ENCODE measurements at places on chromosomes 5 and 9.

GRCh38 chr5:179880848-179881590, 22.4 kb upstream of the MRNIP start:
- no peak for DNase-seq

DNA sequence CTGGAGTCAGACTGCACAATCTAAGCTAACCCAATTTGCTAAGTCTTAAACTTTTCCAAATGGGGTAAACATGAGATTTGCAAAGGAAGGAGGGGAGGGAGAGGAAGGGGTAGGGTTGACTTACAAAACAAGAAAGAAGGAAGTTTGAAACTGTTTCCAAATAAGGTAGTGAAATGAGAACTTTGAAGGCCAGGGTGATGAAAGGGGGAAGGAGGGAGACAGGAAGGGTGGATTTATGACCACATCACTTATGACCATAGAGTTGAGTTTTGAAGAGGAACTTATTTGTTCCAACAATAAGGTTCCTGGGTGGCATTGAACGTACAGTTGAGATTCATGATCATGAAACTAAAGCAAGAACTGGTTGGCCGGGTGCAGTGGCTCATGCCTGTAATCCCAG, 72.5 kb upstream of the DAPK1 start:
- DNase-seq = no peak

DNA sequence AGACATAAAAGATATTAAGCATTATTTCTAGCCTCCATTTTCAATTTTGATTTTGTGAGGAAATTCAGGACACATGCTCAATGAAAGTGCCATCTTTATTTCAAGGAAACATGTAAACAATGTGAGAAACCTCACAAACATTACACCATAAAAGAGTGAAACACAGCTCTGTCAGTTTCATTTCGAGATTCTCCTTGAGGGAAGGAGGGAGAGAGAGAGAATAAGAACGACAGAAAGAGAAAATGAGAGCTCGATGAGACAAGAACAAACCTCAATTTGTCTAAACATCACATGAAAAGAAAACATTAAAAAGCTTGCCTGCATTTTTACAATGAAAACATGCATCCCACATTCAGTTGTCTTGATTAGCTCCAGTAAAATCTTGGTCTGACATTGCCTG, 553.5 kb upstream of the MEF2C start:
- DNase-seq = no peak

DNA sequence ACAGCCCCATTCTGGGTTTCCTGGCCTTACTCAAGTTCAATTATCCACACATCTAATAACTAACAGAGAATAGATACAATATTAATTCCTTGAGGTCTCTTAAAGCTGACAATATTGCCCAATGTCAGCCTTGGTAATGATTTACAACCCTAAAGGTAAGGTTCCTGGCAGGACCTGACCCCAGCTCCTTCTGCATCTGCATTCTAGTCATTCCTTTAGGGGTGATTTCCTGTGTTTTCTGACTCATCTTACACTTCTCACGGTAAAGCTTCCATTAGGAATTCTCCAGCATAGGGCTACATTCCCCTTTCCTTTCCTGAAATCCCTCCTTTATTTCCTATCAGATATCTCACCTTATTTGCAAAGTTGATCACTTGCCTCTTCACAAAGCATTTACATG, 9.3 kb downstream of the HAVCR1 start:
- peak; percentile 14 for DNase-seq

GRCh38 chr5:17132444-17133083, 84.9 kb upstream of the BASP1 start:
- DNase-seq = no peak

DNA sequence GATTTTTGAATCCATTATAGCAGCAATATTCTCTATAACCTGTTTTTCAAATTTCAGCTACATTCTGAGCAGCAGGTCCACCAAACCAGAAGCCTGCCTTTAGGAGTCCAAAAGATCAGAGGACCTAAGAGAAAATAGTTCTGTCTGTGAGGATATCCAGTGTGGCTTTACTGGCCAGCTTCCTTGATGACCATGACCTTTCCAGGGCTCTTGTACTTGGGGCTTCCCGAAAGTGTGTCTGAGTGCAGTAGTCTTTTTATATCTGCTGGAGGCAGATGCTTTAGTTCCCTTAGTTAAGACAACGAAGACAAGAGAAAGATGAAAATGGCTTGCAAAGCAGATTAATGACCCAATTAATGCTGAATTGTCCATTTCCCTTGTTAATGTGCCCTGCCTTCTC, 72.4 kb downstream of the SGCD start:
- no peak for DNase-seq

GRCh38 chr5:35134278-35135030, 86.7 kb upstream of the AGXT2 start:
- DNase-seq = no peak

- DNase-seq = no peak
Observed at GRCh38 chr5:138661291-138661960, 86.2 kb upstream of the HSPA9 start.

- DNase-seq = no peak
Observed at GRCh38 chr9:16830806-16831205, 39.7 kb downstream of the BNC2 start.

- no peak for DNase-seq
Observed at GRCh38 chr5:448061-448765, 5.2 kb downstream of the EXOC3 start.

DNA sequence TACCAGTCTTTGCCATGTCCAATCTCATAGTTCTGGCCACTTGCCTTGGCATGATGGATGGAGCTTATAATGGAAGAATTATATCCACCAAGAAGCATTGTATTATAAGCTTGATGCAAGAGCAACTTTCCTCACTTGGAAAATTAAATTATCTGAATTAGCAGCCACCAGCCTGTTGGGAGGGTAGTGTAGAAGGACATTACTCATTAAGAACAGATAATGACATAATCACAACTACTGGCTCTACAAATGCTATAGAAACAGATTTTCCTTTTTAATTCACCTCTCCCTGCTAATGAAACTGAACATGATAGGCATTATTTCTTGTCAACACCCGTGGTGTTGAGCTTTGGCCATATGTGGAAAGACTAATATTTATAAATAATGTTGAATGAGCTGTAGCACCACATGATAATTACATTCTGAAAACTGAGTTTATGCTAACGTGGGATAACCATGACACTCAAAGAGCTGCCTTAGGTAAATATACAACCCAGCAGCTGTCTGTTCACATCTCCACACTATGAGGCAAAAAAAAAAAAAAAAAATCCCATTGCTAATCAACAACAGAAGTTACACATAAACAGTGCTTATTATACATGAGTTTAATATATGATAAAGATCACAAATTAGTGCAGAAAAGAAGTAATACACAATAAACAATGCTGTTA, 48.1 kb upstream of the NR4A3 start:
- no peak for DNase-seq

- DNase-seq = no peak
Observed at GRCh38 chr9:113649054-113649453, 185.5 kb downstream of the RGS3 start.

- DNase-seq = no peak
Observed at GRCh38 chr9:111474385-111474784, 9.8 kb downstream of the ECPAS start.

DNA sequence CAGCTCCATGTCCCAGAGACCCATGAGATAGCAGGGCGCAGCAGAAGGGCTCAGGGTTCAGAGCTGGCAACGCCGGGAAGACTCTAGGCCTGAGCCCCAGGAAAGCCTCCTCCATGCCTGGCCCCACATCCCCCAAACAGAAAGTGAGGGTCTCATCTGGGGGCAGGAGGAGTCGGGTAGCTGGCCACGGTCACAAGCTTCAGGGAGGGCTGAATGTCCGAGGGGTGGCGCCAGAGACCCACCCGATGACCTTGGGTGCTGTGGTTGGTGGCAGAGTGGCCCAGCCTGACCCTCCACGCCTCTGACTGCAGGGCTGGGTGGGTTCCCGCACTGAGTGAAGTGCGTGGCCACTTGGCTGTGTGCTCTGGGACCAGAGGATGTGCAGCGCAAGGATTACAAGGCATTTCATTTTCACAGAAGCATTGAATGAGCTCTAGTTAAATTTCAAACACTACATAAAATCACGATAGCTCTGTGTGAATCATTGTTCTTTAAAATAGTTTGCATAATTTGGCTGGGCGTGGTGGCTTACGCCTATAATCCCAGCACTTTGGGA, 3.0 kb downstream of the C8G start:
- DNase-seq = no peak

DNA sequence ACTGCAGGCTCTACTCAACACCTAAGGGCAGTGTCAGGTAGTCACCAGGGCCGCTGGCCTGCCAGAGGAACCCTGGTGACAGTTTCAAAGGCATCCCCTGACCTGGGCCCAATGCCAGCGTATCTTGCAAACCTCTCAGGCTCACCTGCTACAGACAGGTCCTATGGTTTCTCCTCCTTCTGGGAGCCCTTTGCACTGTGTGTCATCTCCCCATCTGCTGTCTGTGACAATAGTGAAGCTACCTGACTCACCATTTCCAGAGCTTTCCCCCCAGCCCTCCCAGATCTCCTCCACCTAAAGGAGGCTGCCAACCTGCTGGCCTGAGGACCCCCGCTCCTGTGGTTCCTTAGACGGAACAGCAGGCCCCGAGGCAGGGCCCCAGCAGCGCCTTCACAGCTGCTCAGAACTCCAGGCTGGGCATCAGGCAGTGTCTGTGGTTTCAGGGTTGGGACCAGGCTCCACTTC, 203.1 kb downstream of the FSTL4 start:
- no peak for DNase-seq

DNA sequence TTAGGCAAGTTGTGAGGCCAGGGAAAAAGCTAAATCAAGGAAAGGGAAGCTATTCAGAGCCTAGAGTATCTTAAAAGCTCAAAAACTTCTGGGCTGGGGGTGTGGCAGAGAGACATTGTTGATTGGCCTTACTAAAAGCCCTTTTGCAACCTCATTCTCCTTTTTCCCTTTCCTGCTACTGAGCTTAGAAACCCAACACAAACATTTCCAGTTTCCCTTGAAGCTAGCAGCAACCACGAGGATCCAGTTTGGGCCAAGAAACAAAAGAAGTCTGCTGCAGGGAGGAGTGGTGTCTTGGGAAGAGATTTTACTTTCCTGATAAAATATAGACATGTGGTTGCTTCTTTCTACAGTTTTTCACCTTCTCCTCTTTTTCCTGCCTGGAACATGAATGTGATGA, 135.5 kb upstream of the KLF9 start:
- DNase-seq = no peak

GRCh38 chr5:149304195-149305078, 32.8 kb downstream of the AFAP1L1 start:
- DNase-seq = no peak

- peak; percentile 39 for DNase-seq
Observed at GRCh38 chr9:72592502-72593403, 71.3 kb downstream of the TMC1 start.

DNA sequence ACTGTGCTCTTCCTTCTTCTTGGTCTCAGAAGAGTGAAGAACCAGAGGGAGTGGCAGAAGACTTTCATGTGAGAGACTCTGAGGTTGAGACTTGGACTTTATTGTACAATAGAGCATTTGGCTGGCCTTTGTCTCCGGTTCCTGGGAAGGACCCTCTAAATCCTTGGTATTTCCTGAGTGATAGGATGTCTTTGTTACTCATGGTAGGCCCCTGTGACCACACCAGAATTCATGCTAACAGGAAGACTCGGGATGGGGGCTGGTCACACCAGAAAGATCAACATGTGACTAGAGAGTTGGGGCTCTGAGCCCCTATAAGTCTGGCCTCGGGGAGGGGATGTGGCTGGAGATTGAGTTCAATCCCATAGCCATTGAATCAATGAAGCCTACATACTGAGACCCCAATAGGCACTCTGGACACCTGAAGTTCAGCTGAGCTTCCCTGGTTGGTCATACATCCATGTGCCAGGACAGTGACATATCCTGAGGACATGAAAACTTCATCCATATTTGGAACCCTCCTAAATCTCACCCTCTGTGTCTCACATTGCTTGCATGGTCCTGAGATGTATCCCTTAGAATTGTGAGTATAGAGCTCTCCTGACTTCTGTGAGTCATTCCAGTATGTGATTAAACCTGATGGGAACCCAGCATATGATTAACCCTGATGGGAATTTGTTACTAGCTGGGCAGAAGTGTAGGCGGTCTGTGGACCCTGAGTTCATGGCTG, 201.7 kb downstream of the GADD45G start:
- no peak for DNase-seq

- DNase-seq = no peak
Observed at GRCh38 chr9:83032065-83032625, 30.8 kb downstream of the RASEF start.
